ENCODE measurements at places on chromosomes 11 and 22. TPM values are rescaled to one million over a fixed set of nuclear protein-coding genes. Genes with fewer than 3 reads are reported as not detected.

Gene CBLIF
- not detected for total RNA-seq

Gene OR52I2
- not detected for total RNA-seq

Gene IL18
- 4.3 TPM for total RNA-seq

Gene DSCAML1
- total RNA-seq = not detected

Gene FREY1
- total RNA-seq = 0.90 TPM

Gene ZNF215
- 1.3 TPM for total RNA-seq

Gene C11orf65
- 0.73 TPM for total RNA-seq

GRCh38 chr11:124656774-124657630 is 16.5 kb downstream of the SIAE start:
- H3K27ac ChIP-seq = no peak overlapping the region
- DNase-seq = no peak
- no peaks in the 10 kb centered on the region for H3K36me3 ChIP-seq

DNA sequence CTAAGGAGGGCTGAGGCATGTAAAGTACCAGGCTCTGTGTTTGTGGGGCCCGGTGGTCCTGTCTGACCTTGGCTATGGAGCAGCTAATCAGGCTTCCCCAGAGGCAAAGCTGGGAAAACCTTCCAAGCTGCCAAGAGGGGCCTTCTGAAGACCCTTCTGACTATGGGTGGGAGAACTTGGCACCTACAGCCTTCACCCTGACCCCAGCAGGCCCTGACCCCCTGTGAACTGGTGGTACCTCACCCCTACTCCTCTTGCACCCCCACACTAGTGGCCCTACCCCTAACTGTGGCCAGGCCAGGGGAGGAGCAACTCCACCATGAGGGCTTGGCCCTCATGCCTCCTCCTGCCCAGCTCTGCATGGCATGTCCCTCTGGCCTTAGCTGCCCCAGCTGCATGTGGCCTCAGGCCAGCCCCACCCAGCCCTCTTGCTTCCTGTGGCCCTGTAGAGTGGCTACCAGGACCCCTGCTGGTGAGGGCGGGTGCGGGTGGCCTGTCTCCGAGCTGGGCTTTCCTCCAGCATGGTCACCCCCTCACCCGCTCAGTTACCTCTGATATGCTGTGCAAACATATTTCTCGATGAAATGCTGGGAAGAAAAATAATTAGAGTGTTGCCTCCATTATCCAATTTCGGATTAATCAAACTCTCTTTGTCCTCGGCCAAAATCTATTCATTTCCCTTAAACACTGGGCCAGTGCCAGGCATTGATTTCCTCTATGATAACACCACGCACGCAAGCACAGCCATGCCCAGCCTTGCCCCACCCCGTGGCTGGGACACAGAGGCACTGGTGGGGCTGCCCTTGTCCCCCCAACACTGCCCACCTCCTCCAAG is 7.5 kb downstream of the GNAZ start:
- no peaks in the 10 kb centered on the region for H3K4me1 ChIP-seq
- no peaks in the 10 kb centered on the region for H3K27me3 ChIP-seq
- H3K36me3 ChIP-seq = no peaks in the 10 kb centered on the region
- H3K27ac ChIP-seq = no peak overlapping the region
- H3K4me3 ChIP-seq = no peak overlapping the region

DNA sequence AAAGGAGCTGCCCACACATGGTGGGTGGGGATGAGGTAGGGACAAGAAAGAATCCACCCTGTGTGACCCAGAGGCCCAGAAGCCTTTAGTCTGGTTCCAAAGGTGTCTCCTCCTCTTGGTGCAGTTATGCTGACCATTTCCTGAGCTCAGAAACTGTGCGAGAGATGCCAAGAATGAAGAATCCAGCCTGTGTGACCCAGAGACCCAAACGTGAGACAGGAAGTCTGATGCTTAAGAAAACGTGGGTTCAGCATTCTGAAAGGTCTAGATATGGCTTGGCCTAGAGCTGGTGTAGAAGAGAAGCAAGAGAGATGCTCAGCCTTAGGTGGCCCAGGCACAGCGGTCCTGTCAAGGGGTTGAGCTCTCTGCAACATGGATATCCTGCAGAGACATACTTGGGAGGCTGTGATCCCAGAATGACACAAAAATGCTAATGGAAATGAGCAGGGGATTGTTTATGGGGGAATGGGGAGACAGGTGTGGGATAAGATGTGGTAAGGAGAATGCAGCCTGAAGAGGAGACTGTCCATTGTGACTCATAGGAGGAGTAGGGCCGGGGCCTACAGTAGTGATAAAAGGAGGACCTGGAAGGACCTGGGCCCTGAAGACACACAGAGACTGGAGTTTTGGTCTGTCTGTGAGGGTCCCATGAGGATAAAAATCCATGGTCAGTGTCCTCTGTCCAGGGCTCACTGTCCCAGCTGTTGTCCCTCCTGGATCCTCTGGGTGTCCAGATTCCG is 79.0 kb downstream of the ZNF280B start:
- no peaks in the 10 kb centered on the region for H3K27me3 ChIP-seq
- H3K4me3 ChIP-seq = no peak overlapping the region
- H3K36me3 ChIP-seq = no peaks in the 10 kb centered on the region

DNA sequence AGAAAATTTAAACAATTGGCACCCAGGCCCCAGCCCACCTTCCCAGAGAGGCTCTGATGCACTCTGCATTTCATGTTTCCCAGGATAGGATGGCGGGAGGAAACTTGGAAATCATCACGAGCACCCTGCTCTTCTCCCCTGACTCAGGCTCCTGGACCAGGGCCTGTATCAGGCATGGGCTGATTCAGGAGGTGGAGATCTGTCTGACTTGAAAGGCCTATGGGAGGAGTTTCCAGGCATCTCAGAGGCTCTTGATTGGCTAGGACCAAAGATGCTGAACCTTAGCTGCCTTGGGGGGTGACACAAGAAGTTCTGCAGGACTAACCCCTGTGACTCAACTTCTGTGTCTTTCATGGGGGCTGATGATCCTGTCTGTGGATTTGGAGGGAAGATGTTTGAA is 106.2 kb downstream of the PKNOX2 start:
- no peak overlapping the region for H3K4me3 ChIP-seq
- no peaks in the 10 kb centered on the region for H3K27me3 ChIP-seq
- H3K36me3 ChIP-seq = no peaks in the 10 kb centered on the region
- no peaks in the 10 kb centered on the region for H3K4me1 ChIP-seq

DNA sequence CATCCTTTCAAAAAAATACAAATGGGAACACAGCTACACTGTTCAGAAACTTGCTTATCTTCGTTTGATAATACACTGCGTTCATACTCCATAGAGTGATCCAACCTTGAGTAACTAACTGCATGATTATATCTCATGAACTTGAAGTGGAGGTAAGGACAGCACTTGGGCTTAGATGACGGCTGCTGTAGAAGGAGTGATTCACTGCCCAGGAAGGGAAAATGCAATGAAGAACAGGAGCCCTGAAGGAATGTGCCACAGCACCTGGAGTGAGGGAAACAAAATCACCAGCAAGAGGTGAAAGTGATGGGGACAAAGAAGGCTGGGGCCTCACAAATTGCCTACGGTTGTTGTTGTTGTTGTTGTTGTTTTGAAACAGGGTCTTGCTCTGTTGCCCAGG is 44.1 kb upstream of the SC5D start:
- no peaks in the 10 kb centered on the region for H3K27me3 ChIP-seq
- no peak for DNase-seq
- no peak overlapping the region for H3K4me3 ChIP-seq
- no peaks in the 10 kb centered on the region for H3K36me3 ChIP-seq
- no peak overlapping the region for H3K27ac ChIP-seq

- H3K4me1 ChIP-seq = no peaks in the 10 kb centered on the region
- H3K27me3 ChIP-seq = no peaks in the 10 kb centered on the region
- DNase-seq = no peak
- H3K36me3 ChIP-seq = no peaks in the 10 kb centered on the region
These were observed 73.9 kb downstream of the SGSM3 start for GRCh38 chr22:40444178-40444831.

GRCh38 chr11:87451395-87451794 is 413.7 kb downstream of the TMEM135 start:
- H3K27ac ChIP-seq = no peak overlapping the region
- DNase-seq = no peak
- no peaks in the 10 kb centered on the region for H3K4me1 ChIP-seq
- H3K4me3 ChIP-seq = no peak overlapping the region
- H3K36me3 ChIP-seq = no peaks in the 10 kb centered on the region
- H3K27me3 ChIP-seq = no peaks in the 10 kb centered on the region

DNA sequence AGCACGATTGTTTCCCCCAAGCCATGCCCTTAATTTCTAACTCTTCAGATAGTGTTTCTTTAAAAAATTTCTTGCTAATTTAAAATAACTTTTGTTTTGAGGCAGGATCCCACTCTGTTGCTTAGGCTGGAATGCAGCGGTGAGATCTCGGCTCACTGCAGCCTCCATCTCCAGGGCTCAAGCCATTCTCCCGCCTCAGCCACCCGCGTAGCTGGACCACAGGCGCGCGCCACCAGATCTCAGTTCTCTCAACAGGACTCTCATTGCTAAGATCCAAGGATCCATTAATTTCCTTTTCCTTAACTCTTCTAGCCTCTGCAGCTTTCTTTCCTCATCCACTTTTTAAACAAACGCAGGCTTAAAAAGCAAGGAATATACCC is 327 bp upstream of the MED17 start:
- no peaks in the 10 kb centered on the region for H3K27me3 ChIP-seq
- H3K36me3 ChIP-seq = peaks cover 2% of the 10 kb centered on the region
- peak overlapping the region; percentile 92 for H3K27ac ChIP-seq

GRCh38 chr11:1049431-1049891 is 12.9 kb upstream of the MUC6 start:
- H3K4me3 ChIP-seq = no peak overlapping the region
- no peak for DNase-seq
- H3K36me3 ChIP-seq = no peaks in the 10 kb centered on the region
- no peaks in the 10 kb centered on the region for H3K4me1 ChIP-seq

DNA sequence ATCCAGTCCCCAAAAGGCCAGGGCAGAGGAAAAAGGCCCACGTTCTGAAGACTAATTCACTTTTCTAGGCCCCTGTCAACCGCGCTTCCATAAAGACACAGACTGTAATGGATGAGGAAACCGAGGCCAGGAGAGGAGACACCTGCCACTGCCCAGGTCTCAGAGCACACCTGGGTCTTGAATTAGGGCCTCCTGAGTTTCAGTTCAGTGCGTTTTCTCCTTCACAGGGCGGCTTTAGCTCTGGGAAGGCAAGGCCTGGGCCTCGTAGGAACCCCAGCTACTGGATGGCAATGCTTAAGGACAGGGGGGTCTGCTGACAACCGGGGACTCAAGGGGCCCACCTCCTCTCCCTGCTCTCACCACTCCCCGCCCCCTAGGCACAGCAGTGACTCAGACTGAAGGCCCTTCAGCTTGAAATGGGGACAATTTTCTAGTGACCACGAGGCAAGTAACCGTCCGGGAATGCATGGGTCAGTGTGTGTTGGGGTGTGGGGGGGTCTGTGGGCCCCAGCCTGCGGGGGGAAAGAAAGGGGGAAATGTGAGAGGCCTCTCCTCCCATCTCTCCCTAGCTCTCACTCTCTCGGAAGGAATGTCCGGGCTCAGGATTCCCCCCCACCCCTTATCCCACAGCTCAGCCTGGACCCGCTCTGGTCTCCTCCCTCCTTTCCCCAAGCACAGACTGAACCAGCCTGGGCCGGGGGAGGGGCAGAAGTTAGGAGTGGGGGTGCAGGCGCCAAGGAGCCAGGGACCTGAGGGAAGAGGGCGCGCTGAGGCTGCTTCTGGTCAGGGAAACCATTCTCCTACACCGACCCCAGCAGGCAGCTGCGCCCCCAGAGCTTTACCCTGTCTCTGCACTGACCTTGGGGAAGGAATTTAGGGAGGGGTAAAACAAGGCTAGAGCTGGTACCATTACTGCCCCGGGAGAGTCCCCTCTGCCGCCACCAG is 17.2 kb downstream of the CREB3L1 start:
- no peaks in the 10 kb centered on the region for H3K4me1 ChIP-seq
- H3K27ac ChIP-seq = no peak overlapping the region
- peak overlapping the region; percentile 19 for H3K4me3 ChIP-seq
- peaks cover 22% of the 10 kb centered on the region for H3K27me3 ChIP-seq
- no peaks in the 10 kb centered on the region for H3K36me3 ChIP-seq

DNA sequence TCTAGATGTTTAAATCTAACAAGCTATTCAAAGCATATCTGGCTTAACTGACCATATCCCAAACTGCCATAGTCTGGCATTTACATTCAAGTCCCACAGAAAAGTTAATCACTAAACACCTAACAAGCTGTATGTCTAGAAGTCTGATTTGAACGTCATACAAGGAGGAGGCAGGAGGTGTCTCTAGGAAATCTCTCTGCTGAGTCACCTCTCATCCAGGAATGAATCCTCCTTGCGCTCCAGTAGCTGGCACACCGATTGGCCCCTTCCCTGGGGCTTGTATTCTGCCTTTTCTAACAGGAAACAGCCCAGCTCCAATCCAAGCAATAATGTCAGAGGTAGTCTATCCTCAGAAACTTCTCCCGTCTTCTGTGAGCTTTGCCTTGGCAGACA is 31.8 kb downstream of the FEZ1 start:
- no peak overlapping the region for H3K27ac ChIP-seq
- H3K4me1 ChIP-seq = no peaks in the 10 kb centered on the region
- no peak overlapping the region for H3K4me3 ChIP-seq
- H3K36me3 ChIP-seq = no peaks in the 10 kb centered on the region

GRCh38 chr11:16217631-16218030 is 138.7 kb downstream of the SOX6 start:
- DNase-seq = no peak
- H3K4me3 ChIP-seq = no peak overlapping the region
- H3K27me3 ChIP-seq = no peaks in the 10 kb centered on the region
- no peaks in the 10 kb centered on the region for H3K4me1 ChIP-seq
- no peaks in the 10 kb centered on the region for H3K36me3 ChIP-seq
- H3K27ac ChIP-seq = no peak overlapping the region

- H3K4me1 ChIP-seq = peaks cover 32% of the 10 kb centered on the region
- no peak for DNase-seq
- H3K4me3 ChIP-seq = no peak overlapping the region
- H3K27me3 ChIP-seq = no peaks in the 10 kb centered on the region
These were observed 6.0 kb downstream of the SBF2 start for GRCh38 chr11:10287766-10288715.

- no peaks in the 10 kb centered on the region for H3K36me3 ChIP-seq
- H3K4me3 ChIP-seq = no peak overlapping the region
- no peak for DNase-seq
- H3K27me3 ChIP-seq = no peaks in the 10 kb centered on the region
- no peak overlapping the region for H3K27ac ChIP-seq
- no peaks in the 10 kb centered on the region for H3K4me1 ChIP-seq
These were observed 10.8 kb downstream of the TCN2 start for GRCh38 chr22:30617819-30618218.

GRCh38 chr11:110130642-110131238 is 37.5 kb downstream of the ZC3H12C start:
- no peaks in the 10 kb centered on the region for H3K27me3 ChIP-seq
- H3K4me1 ChIP-seq = no peaks in the 10 kb centered on the region
- no peaks in the 10 kb centered on the region for H3K36me3 ChIP-seq

DNA sequence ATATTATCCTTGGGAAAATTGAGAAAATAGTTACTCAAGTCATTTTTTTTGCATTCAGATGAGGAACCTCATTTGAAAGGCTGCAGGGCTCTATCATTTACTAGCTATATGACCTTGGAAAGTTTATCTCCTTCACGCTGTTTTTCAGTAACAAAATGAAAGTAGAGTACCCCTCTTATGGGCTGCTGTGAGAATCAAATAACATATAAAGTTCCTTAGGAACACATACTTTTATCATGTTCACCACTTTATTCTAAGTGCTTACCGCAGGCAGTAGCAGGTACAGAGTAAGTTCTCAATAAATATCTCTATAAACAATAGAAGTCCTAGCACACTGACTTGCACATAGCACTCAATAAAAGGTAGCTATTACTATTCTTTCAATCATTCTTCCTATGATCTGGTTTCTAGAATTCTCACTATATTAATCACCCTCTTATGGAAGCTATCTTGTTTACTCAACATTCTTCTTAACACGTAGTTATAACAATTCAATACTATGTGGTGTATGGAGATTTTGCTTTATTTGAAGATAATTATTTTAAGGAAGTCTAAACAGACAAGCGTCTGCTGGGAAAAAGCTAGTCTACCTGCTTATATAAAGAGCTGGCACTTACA is 1.9 kb downstream of the C11orf71 start:
- no peaks in the 10 kb centered on the region for H3K36me3 ChIP-seq
- H3K27me3 ChIP-seq = no peaks in the 10 kb centered on the region
- H3K4me1 ChIP-seq = peaks cover 13% of the 10 kb centered on the region
- DNase-seq = no peak
- H3K27ac ChIP-seq = no peak overlapping the region

All from right lobe of liver (tissue), 6 donors.